ENCODE measurements at places on chromosomes 7 and 10.

GRCh38 chr7:93544691-93545090 lies 29.8 kb downstream of the CALCR start:
- no peak for DNase-seq

DNA sequence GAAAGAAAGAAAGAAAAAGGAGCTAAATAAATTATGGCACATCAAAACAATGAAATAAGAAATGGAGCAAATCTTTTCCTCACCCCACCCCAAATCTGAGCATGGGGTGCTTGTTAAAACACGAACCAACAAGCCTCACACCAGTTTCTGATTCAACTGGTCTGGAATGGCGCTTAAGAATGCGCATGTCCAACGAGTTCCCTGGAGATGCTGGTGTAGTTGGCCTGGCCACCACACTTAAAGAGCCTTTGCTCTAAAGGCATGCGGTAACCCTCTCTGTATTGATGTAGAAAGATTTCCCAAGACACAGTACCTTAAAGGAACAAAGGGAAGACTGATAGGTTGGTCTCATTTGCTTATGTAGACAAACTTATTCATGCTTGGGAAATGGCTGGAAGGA lies 49.1 kb upstream of the STEAP1B start:
- no peak for DNase-seq

DNA sequence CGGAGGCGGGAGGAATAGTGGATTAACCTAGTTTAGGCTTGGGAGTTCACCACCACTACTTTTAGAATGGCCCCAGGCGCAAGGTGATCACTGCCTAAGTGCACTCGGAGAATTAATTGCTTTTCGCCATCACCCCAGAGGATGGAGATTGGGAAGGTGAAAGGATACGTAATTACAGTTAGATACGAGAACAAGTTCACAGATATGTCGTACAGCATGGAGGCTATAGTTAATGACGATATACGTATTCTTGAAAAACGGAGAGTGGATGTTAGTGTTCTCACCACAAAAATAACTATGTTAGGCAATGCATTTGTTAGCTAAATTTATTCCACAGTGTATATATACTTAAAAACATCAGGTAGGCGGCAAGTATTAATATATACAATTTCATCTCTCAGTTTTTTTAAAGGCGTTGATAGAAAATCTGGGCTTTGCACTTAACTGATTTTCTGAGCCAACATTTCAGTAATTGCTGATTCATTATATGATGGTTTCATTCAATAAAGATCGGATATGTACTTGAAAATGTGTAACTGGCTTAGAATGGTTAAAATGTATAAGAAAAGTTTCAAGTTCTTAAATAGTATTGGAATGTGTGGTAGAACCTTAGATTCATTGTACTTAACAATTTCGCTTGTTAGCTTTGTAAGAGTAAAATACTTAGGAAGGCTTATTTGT lies 683 bp downstream of the CDC123 start:
- no peak for DNase-seq

DNA sequence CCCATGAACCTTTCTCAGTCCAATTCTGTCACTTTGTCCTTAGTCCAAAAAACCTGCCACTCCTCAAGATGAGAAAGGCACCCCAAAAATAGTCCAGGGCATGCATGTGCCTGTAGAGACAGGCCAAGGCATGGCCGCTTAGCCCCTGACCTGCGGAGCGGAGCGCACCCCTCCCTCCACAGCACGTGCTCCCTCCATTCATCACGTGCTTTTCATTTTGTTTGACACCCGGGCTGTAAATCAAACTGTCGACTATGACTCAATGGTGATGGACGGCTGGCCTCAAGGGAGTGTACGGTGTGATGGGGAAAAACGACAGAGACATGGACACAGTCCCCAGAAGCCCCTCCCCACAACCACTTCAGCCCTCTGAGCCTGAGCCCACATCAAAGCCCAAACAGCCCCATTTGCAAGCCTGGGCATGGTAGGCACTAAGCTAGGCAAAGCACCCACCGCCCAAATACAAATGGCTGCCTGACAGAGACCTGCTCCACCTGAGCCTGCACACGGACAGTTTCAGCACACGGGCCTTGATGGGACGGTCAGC lies 90.6 kb downstream of the ZRANB1 start:
- DNase-seq = no peak

DNA sequence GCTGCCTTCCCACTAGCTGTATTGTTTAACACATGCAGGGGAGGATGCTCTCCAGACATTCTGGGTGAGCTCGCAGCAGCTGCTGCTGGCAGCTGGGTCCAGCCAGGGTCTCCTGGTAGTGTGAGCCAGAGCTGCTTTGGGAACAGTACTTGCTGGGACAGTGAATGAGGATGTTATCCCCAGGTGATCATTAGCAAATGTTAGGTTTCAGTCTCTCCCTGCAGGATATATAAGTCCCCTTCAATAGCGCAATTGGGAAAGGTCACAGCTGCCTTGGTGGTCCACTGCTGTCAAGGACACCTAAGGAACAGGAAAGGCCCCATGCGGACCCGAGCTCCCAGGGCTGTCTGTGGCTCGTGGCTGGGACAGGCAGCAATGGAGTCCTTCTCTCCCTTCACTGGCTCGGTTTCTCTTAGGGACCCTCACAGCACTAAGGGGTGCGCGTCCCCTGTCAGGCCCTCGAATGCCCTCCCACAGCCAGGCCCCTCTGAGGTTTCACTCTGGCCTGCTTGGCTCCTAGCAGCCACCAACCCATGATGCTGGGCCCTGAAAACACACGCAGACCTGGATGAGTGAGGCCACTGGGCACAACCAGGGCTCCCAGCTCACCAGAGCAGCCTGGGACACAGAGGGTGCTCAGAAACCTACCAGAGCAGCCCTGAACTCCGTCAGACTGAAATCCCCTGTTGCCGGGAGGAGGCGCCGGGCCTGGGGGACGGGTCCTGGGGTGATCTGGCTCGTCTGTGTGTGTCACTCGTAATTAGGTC lies 173.0 kb upstream of the LANCL2 start:
- no peak for DNase-seq

DNA sequence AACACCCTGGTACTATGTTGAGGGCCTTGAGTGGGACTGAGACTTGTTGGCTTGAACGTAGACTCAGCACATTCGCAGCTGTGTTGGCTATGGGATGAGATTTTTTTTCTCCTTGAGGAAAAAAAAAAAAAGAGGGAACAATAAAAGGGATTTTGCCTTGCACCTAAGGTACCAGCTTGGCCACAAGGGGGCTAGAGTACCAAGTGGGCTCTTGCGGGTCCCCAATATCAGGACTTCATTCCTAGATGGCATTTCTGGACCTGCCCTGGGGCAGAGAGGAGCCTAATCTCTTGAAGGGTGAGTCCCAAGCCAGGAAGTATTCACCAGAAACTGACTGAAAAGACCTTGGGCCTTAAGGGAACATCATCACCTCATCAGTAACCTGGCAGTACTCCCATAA lies 1083.6 kb upstream of the PHF14 start:
- DNase-seq = no peak

GRCh38 chr10:6052247-6053221 lies 9.6 kb downstream of the IL2RA start:
- DNase-seq = peak; percentile 59

DNA sequence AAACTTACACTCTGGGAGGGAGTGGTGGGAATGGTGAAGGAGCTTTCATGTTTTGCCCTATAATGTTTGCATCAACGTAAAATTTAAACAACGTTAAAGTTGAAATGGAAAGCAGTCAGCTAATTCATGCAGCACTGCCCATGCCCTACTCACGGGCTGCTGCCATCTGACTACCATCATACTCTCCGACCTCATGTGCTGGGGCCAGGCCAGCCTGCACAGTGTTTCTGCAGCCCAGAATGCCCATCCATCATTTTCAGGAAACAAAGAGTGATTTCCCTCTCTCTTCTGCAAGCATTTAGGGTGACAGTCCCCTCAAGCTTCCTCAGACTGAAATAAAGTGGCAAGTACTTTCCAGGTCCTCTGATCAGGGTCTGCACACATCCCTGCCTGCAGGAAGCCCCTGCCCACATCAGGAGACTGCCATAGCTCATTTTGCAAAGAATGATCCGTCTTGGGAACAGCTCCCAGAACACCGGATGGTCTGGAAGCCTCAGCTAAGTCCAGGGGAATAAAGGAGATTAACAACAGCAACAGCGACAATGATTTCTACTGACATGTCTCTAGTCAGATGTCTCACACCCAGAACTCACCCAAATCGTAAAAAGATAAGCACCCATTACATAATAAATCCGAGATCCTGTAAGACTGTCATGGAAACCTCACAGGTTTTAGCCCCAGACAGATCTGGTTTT lies 40.3 kb downstream of the ARHGAP22 start:
- DNase-seq = no peak

- no peak for DNase-seq
Measured at GRCh38 chr10:79434821-79435251, 10.6 kb downstream of the ZCCHC24 start.

DNA sequence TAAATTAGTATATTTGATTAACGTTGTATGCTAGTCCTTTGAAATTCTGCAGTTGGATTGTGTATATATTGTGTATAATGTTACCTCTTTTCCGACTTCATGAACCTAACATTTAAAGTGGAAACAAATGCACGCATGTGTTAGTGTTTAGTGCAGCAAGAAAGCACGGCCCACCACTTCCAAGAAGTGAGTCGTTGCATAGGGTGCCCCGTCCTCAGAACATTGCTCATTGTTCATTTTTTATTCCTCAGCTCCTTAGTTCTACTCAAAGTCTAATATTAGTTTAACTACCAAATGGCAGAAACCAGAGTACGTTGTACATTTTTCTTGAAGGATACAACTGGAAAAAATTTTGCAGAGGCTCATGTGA lies 407.6 kb downstream of the AUTS2 start:
- DNase-seq = no peak

GRCh38 chr7:116258734-116259133 lies 48.4 kb downstream of the TES start:
- no peak for DNase-seq

- DNase-seq = no peak
Measured at GRCh38 chr7:33539198-33539597, 366.1 kb upstream of the BMPER start.

GRCh38 chr10:122220736-122221135 lies 50.4 kb upstream of the BTBD16 start:
- no peak for DNase-seq

DNA sequence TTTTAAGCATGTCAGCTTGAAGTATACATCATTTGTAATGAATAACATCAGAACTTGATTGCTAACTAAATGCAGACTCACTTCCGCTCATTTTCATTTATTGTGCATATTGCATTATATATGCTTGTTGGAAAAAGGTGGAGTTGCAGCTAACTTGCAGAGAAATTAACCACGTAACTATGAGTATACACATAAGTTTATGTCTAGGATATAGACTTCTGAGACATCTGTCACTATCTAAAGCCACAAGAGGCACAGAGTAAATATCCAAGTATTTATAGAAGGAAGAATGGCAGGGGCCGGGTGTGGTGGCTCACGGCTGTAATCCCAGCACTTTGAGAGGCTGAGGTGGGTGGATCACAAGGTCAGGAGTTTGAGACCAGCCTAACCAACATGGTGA lies 47.3 kb downstream of the TNPO3 start:
- DNase-seq = no peak

GRCh38 chr10:44948642-44949041 lies 11.0 kb upstream of the RASSF4 start:
- DNase-seq = no peak

- DNase-seq = no peak
Measured at GRCh38 chr7:55187701-55188491, 169.1 kb downstream of the EGFR start.

DNA sequence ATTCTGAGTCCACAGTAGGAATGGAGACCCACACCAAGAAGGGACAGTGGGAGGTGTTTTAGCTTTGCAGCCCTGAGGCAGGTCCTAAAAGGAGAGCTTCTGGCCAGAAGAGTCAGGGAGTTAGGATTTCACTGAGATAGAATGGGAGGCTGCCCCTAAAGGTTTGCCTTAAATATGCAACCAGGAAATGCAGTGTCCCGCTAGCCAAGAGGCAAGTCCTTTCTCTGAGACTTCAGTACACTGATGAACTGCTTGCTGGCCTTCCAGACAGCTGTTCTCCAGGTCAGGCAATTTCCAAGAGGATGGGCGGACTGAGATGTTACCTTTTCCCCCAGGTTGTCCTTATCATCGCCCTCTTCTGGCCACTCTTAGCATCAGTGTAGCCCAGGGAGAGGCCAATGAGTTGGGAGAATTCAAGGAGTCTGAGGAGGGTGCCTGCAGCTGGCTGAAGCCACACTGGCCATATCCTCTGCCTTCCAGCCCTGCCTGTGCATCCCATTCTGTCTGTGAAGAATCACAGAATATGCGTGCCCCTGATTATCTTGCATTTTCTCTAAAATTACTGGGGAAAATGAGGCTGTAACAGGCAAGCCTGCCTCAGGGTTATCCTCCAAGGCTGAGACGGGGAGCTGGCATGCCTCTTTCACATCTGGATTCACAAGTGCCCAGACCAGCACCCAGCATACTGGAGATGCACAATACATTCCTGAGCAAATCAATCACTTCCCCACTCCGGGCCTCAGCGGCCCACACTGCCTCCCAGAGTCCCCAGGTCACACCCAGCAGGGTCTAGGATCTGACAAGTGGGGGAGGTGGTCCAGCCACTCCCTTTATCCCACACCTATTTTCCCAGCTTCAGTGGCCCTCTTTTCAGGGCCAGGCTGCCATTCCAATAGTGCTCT lies 2.4 kb downstream of the TLL2 start:
- DNase-seq = no peak

GRCh38 chr10:131431533-131431932 lies 120.0 kb upstream of the TCERG1L start:
- no peak for DNase-seq

DNA sequence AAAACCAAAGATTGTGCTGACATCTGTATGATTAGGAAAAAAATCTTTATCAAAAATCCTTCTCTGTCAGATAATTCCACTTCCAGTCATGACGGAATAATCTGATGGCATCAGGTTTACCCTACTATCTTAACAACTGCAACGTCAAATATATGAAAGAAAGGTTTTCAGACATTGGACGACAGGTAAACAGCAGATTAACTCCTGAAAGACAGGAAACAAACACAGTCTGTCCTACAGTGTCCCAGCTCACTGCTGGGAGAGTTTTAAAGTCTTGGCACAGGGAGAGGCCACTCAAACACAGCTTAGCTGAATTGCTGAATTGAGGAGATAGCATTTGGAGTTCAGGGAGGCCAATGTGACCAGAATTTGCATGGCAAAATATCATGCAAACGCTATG lies 186.3 kb upstream of the KCTD7 start:
- DNase-seq = no peak

DNA sequence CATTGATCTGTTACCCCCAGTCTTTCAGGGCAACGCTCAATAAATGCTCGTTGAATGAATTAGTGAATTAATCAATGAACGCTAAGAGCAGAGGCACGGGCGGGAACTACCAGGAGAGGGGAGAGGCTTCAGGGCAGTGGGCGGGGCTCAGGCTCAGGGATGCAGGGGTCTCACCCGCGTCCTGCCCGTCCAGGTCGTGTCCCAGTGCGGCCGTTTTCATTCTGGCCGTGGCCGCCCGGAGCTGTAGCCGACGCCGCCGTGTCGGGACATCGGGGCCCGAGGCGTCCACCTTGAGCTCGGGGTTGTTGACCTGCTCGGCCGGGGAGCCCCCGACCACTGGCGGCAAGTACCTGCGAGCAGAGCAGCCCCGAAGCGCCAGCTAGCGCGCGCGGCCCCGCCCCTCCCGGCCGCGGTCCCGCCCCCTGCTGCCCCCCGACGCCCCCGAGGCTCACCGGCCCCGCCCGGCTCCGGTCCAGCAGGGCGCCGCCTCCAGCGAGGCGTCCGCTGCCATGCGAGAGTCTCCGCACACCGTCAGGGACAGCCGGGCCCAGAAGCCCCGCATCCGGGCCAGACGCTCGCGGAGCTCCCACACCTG lies 2.8 kb upstream of the GAL3ST4 start:
- DNase-seq = no peak

GRCh38 chr7:130379921-130380860 lies at the start of gene CPA1:
Gene CPA1, plus strand, starts transcription at chr7:130380494. Its CDS starts 27 bp downstream, at chr7:130380521.
- DNase-seq = no peak

- DNase-seq = no peak
Measured at GRCh38 chr7:8702807-8703206, 269.4 kb downstream of the NXPH1 start.
